ENCODE measurements at places on chromosomes 13 and 19. TPM values are rescaled to one million over a fixed set of nuclear protein-coding genes. Genes with fewer than 3 reads are reported as not detected.

- DNase-seq: no peak
- H3K27me3 ChIP-seq: no peaks in the 10 kb centered on the region
- no peaks in the 10 kb centered on the region for H3K4me1 ChIP-seq
- H3K4me3 ChIP-seq: no peak overlapping the region
Observed at GRCh38 chr13:76928456-76928855, 19.9 kb upstream of the ACOD1 start.

GRCh38 chr19:12773571-12773970 is 1.8 kb downstream of the HOOK2 start:
- H3K36me3 ChIP-seq: peaks cover 26% of the 10 kb centered on the region
- peaks cover 33% of the 10 kb centered on the region for H3K4me1 ChIP-seq
- H3K27ac ChIP-seq: no peak overlapping the region
- DNase-seq: no peak
- H3K27me3 ChIP-seq: no peaks in the 10 kb centered on the region

The WDR62 gene
- total RNA-seq: 2.1 TPM

The ETV2 gene
- 2.7 TPM for total RNA-seq

DNA sequence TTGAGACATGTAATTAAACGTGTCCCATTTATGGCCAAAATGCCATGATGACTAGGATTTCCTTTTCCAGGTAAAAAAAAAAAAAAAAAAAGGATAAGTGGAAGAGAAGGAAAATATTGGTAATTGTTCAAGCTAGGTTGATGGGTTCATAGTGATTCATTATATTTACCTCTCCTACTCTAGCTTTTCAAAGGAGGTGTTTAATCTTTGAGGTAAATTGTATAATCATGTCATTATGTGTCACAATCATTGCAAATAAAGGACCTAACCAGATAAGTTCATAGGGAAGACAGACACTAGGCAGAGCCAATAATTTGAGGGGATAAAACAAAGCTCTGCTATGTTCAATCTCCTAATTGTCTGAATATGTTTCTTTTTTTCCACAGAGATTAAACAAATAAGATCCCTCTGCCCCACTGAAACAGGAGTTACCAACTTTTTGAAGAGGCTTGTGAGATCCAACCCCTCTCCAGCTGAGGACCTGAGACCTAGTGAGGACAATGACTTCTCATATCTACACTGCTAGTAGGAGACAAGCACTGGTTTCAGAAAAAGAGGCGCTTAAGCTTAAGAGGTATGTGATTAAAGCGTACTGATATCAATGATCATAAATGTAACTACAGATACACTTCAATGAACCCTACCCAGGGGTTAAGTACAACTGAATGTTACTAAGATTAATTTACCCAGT is 61.4 kb downstream of the USP12 start:
- no peaks in the 10 kb centered on the region for H3K27me3 ChIP-seq
- no peak overlapping the region for H3K4me3 ChIP-seq
- H3K27ac ChIP-seq: no peak overlapping the region
- H3K4me1 ChIP-seq: no peaks in the 10 kb centered on the region
- DNase-seq: no peak

The LRRC63 gene
- total RNA-seq: 0.79 TPM

DNA sequence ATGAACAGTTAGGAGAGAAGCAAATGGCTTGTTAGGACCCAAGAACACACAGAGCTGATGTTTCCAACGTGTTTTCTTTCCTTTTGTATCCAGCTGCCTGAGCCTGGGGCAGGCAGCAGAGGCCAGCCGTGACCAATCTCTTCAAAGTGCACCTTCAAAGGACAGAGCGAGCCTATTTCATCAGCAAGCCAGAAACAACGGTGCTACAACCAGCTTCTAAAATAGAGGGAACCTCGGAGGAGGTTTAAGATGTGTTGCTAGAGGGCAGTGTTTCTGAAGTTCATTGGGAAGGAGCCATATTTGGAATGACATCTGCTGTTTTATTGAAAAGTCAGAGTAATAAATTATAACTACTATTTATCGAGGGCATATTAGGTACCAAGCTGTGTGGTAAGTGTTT is 56.2 kb upstream of the RFC3 start:
- no peaks in the 10 kb centered on the region for H3K36me3 ChIP-seq
- DNase-seq: no peak
- no peak overlapping the region for H3K27ac ChIP-seq
- peaks cover 4% of the 10 kb centered on the region for H3K4me1 ChIP-seq

DNA sequence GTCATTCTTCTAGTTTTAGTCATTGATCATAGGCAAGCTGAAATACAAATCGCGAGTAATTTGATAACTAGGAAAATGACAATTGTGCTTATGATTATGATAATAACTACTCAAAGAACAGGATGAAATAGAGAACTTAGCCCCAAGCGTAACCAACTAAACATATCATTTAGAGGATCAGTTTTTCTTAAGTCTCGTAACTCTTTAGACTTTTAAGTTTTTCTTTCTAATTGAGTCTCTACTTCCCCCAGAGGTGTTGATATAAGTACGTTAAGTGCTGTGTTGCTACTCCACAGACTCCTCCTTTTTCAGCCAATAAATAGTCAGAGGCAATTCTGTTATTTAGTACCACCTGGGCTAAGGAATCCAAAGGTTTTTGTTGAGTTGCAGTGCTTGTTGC is 96.3 kb downstream of the NHLRC3 start:
- no peak overlapping the region for H3K4me3 ChIP-seq
- H3K36me3 ChIP-seq: no peaks in the 10 kb centered on the region
- H3K27ac ChIP-seq: no peak overlapping the region
- no peaks in the 10 kb centered on the region for H3K4me1 ChIP-seq
- H3K27me3 ChIP-seq: no peaks in the 10 kb centered on the region

The ATP7B gene
- 9.8 TPM for total RNA-seq

DNA sequence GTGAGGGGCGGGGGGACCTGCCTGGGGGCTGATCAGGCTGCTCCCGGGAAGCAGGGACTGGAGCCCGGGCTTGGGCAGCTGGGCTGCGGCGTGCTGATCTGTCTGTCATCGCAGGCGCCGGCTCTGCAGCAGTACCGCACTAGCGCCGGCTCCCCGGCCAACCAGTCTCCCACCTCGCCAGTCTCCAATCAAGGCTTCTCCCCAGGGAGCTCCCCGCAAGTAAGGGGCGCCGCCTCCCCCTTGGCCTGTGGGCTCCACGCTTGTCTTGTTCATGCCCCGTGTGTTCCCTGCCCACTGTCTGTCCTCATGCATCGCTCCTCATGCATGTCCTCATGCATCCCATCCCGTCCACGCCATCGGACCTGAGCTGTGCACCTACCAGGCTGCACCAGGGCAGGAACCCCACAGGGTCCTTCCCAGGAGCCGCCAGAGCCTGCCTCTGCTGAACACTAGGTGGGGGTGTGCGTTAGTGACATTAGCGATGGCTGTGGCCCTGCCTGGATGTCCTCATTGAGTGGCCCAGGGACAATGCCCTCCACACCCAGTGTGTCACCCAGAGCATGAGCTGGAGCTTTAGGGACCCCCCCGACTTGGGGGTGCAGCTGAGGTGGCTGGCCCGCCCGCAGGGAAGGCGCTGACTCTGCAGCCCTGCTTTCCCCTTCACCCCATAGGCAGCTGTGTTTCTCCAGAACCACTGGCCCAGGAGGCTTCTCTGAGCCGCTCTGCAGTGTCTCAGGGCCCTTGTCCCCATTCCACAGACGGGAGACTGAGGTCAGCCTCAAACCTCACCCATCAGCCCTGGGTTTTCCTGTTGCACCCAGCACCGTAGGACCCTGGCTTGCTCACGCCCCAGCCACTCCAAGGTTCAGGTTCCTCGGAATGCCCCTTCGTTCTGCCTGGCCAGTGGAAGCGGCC is 19.5 kb downstream of the COMP start:
- no peak overlapping the region for H3K27ac ChIP-seq
- peaks cover 3% of the 10 kb centered on the region for H3K27me3 ChIP-seq
- H3K4me3 ChIP-seq: no peak overlapping the region
- H3K4me1 ChIP-seq: peaks cover 6% of the 10 kb centered on the region
- peaks cover 91% of the 10 kb centered on the region for H3K36me3 ChIP-seq

- peaks cover 18% of the 10 kb centered on the region for H3K4me1 ChIP-seq
- H3K27me3 ChIP-seq: no peaks in the 10 kb centered on the region
- no peak overlapping the region for H3K27ac ChIP-seq
- peaks cover 22% of the 10 kb centered on the region for H3K36me3 ChIP-seq
- DNase-seq: no peak
- H3K4me3 ChIP-seq: no peak overlapping the region
Observed at GRCh38 chr19:47049307-47049700, 880 bp upstream of the TMEM160 start.

DNA sequence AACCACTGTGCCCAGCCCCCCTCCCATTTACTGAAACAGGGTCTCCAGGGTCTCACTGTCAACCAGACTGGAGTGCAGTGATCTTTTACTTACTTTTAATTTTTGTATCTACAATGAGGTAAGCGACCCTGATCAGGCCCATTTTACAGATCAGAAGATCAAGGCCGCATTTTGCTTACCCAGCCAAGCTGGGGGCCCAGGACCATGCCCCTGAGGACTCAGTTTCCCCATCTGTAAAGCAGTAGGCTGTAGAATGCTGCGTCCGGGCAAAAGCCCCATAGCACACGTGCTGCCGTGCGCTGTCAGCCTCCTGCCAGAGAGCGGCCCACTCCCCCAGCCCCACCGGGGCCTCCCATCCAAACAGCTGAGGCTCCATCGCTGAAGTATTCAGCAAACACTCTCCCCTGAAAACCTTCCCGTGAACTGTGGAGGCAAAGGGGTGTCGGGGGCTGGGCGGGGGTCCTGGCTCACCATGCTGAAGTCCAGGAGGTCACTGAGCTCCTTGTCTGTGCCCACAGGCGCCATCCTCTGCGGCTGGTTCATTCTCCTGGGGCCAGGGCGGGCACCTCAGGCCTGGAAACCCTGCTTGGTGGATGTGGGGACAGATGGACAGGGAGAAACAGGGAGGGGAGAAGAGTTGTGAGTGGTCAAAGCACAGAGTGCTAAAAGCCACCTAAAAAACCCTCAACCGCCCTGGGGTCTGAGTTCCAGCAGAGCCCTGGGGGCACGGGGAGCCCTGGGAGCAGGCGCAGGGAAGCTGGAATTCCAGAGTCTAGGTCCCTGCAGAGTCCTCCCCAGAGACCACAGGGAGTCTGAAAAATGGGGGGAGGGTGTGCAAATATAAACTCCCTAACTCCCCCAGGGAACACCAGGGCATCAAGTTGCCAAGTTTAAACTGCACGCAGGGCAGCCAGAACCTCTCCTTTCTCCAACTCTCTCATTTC is 2.4 kb downstream of the TCF3 start:
- no peaks in the 10 kb centered on the region for H3K27me3 ChIP-seq
- H3K36me3 ChIP-seq: peaks cover 54% of the 10 kb centered on the region
- H3K27ac ChIP-seq: no peak overlapping the region
- peak overlapping the region; percentile 66 for H3K4me3 ChIP-seq
